Thoracic aorta (tissue), 2 donors: ENCODE measurements at places on chromosomes 4 and X. TPM values are rescaled to one million over a fixed set of nuclear protein-coding genes. Genes with fewer than 3 reads are reported as not detected.

GRCh38 chrX:75181721-75182120 lies 25.6 kb upstream of the ABCB7 start:
- no peaks in the 10 kb centered on the region for H3K4me1 ChIP-seq
- H3K27me3 ChIP-seq, result no peaks in the 10 kb centered on the region
- no peak for DNase-seq
- no peaks in the 10 kb centered on the region for H3K36me3 ChIP-seq
- H3K4me3 ChIP-seq, result no peak overlapping the region

DNA sequence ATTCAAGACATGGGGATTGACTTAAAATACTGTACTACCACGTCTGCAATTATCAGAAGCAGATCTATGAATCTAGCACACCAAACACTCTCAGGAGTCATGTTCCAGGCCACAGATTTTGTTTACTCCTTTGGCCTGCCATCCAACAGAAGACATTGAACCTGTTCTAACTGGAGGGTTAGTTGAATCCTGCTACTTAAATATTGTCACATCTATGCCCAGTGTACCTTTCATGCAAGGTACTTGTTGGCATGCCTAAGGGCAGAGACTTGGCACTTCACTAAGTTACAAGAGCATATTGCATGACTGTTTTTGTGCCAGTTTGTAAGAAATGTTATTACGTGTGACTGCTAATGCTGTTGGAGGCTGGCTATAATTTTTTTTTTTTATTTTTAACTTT lies 126.9 kb upstream of the BCOR start:
- DNase-seq, result no peak
- H3K27me3 ChIP-seq, result no peaks in the 10 kb centered on the region
- H3K36me3 ChIP-seq, result no peaks in the 10 kb centered on the region
- H3K4me3 ChIP-seq, result no peak overlapping the region
- no peaks in the 10 kb centered on the region for H3K4me1 ChIP-seq

GRCh38 chrX:105646592-105647372 lies 175.6 kb upstream of the NRK start:
- H3K27me3 ChIP-seq, result no peaks in the 10 kb centered on the region
- H3K4me1 ChIP-seq, result no peaks in the 10 kb centered on the region
- H3K27ac ChIP-seq, result no peak overlapping the region
- H3K4me3 ChIP-seq, result no peak overlapping the region
- H3K36me3 ChIP-seq, result no peaks in the 10 kb centered on the region
- DNase-seq, result no peak

DNA sequence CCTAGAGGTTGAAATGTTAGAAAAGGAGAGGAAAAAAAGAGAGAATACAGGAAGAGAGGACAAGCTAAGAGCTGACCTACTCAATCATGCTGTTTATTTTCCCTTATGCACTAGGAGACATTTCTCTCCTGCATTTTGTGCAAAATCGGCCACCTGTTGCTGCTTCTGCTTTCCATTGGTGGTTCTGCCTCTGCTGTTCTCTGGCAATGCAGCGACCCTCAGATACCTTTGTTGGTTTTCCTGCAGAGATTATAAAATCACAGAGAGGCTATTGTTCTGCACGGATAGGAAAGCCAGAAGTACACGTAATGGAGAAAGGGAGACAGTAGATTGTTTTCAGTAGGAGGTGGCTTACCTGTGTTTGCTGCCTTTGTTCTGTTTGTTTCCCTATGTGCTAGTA lies 108.9 kb downstream of the UNC5C start:
- H3K27ac ChIP-seq, result no peak overlapping the region
- no peaks in the 10 kb centered on the region for H3K27me3 ChIP-seq
- DNase-seq, result no peak
- H3K4me3 ChIP-seq, result no peak overlapping the region

DNA sequence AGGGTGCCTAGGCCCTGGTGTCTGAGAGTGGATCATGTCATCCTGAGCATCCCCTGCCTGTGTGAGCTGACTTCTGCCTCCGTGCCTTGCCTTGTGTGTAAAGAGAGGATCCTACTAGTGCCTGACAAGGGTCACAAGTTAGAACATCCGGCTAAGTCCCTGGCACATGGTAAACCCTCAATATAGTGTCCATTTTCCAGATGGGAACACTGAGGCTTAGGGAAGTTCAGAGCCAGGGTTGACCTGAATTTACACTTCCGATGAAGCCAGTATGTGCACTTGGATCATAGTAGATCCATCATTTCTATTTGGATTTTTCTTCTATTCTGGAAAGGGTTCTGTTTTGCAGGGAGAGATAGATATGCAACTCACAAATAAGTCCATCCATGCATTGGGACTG lies 12.5 kb upstream of the PSAPL1 start:
- no peak overlapping the region for H3K27ac ChIP-seq
- no peaks in the 10 kb centered on the region for H3K27me3 ChIP-seq
- no peaks in the 10 kb centered on the region for H3K4me1 ChIP-seq
- H3K36me3 ChIP-seq, result no peaks in the 10 kb centered on the region
- no peak for DNase-seq

DNA sequence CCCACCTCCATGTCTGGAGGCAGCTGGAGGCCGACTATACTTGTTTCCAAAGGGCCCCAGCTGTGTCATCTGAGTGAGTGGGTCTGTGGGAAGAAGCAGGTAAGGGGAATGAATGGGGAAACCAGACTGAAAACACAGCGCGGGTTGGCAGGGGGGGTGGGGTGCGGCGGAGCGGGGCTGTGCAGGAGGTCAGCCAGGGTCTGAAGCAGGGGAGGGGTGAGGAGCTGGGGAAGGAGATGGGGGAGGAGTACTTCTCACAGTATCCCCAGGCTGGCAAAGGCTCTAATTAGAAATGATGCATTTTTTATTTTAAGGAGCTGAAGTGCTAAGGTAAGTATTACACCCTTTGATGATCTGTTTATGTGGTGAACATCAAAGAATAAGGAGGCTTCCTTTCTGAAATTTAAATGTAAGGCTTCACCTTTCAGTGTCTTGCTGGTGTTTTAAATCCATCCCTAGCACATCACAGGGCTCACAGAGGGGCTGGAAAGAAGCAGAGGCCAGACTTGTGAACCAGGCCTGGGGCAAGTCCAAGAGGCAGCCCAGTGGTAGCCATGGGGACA lies 37.5 kb downstream of the SMIM20 start:
- H3K27me3 ChIP-seq, result no peaks in the 10 kb centered on the region
- H3K27ac ChIP-seq, result no peak overlapping the region
- H3K36me3 ChIP-seq, result no peaks in the 10 kb centered on the region

- no peaks in the 10 kb centered on the region for H3K27me3 ChIP-seq
- H3K36me3 ChIP-seq, result no peaks in the 10 kb centered on the region
- H3K27ac ChIP-seq, result no peak overlapping the region
- DNase-seq, result no peak
- H3K4me3 ChIP-seq, result no peak overlapping the region
These were observed 140.4 kb upstream of the GRID2 start for GRCh38 chr4:92163348-92163747.

DNA sequence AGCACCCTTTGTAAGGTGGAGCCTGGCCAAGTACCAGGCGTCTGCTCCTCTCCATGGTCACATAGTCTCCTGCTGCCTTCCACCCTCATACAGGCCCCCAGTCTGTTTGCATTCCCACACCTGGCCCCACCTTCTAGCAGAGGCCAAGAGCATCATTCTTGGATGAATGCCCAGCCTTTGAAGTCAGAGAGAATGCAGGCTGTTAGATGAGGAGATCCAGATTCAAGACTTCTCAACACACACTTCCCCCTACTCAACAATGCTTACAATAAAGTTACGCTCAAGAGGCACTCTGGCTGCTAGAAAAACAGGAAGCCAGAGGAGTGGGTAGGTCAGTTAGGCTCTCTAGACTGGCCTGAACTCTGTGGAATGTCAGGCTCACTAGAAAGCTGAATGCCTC lies 43.3 kb downstream of the SHROOM4 start:
- H3K4me3 ChIP-seq, result no peak overlapping the region
- H3K36me3 ChIP-seq, result no peaks in the 10 kb centered on the region
- DNase-seq, result no peak

- no peaks in the 10 kb centered on the region for H3K27me3 ChIP-seq
- peaks cover 8% of the 10 kb centered on the region for H3K4me1 ChIP-seq
- H3K36me3 ChIP-seq, result no peaks in the 10 kb centered on the region
- no peak overlapping the region for H3K4me3 ChIP-seq
These were observed 12.5 kb downstream of the MOB1B start for GRCh38 chr4:70914631-70915030.

DNA sequence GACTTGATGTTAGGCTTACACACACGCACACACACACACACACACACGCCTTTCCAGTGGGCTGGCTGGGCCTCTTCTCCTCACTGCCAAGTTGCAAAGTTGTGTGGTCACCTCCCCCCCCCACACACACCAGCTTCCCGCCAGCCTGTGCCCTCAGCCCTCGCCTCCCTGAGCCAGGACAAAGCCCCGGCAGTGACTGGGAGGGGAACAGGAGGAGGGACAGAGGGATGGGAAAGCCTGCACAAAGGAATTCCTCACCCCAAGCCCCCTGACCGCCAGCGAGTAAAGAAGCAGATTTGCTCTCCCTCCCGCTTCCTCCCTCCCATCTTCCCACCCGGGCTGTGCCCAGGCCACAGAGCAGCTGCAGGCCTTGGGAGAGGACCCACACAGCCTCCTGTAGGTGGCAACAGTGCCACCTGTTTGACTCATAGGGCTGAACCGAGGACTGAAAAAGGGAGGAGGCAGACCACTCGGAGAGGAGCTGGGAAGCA lies at the start of gene GDPD2:
Gene GDPD2, plus strand, starts transcription at position 464 of the 491 bp plus-strand sequence. CDS start 1,671 bp downstream, outside the sequence.
- no peak within 1 kb of the TSS for H3K27ac ChIP-seq
- no peak for DNase-seq
- H3K4me1 ChIP-seq, result no peaks in the 10 kb centered on the region
- no peaks in the 10 kb centered on the region for H3K36me3 ChIP-seq
- no peak within 1 kb of the TSS for H3K4me3 ChIP-seq
- no peaks in the 10 kb centered on the region for H3K27me3 ChIP-seq

DNA sequence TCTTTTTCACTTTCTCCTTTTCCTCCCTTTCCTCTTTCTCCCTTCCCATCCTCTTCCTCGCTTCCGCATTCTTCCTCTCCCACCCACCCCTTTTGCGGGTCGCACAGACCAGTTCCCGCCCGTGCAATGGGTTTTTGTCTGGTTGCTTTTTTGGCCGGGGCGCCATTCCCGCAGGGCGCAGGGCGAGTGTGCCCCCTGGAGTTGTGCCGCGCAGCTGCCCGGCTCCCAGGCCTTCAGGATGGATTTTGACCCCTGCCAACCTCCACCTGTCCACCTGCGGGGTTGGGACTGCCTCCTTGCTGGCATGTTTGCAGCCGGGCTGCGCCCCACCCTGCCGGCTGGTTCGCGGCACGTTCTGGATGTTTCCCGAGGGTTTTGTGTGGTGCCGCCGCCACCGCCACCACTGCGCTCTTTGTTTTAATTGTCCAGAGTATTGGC lies 578 bp upstream of the SEL1L3 start:
- no peak for DNase-seq
- H3K4me3 ChIP-seq, result peak overlapping the region; percentile 68
- peaks cover 7% of the 10 kb centered on the region for H3K4me1 ChIP-seq
- H3K27ac ChIP-seq, result no peak overlapping the region
- H3K27me3 ChIP-seq, result no peaks in the 10 kb centered on the region
- no peaks in the 10 kb centered on the region for H3K36me3 ChIP-seq

DNA sequence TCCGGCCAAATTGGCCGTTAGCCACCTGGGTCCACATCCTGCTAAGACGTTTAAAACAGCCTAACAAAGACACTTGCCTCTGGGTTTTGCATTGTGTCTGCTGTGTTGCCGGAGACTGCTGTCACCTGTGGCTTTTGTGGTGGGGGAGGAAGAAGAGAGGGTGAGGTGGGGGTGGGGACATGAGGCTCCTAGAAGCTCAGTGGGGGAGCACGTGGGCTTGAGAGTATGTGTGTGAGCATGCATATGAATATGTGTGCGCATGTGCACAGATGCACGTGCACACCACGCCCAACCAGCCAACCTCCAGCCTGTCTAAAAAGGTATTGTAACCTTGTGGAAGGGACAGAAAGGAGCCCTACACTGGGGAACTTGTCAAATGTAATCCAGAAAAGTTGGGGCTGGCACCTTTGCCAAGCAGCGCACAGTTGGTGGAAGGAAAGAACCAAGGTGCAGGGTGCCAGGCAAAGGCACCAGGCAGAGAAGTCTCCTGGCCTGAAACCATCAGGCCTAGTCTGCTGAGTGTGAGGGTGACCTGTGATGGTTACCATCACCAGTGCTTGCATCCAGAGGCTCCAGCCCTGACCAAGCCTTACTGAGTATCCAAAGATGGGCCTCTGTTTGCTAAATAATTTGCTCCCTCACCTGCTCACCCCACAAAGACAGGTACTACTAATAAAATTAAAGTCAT lies 10.1 kb upstream of the SASH3 start:
- no peaks in the 10 kb centered on the region for H3K36me3 ChIP-seq
- H3K27ac ChIP-seq, result no peak overlapping the region
- no peak overlapping the region for H3K4me3 ChIP-seq
- no peak for DNase-seq

DNA sequence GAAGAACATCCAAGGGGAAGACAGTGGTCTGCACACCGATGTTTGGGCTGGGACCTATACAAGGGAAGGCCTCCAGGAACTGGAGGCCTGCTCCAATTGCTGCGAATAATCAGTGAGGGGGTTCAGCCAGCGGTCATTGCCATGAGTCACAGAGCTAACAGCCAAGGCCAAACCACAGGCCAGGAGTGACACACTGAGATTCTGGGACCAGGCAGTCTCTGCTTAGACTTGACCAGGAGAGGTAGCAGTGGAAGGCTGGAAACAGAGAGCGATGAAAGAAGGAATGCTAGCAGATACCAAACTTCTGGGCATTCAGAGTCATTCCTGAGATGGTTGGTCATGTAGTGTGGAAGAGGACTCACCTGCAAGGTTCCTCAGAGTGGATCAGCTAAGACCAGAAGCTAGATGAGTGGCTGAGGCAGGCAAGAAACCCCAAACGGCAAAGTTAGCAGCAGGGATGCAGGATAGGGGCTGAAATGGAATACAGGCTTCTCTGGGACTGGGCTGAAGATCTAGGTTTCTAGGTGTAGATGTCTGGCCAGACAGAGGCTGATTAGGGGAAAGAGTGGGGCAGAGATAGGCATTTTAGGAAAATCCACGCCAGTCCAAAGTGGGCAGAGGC lies 54.7 kb downstream of the CNGA2 start:
- DNase-seq, result peak; percentile 31
- H3K4me3 ChIP-seq, result no peak overlapping the region
- H3K27me3 ChIP-seq, result no peaks in the 10 kb centered on the region
- no peaks in the 10 kb centered on the region for H3K36me3 ChIP-seq

- DNase-seq, result no peak
- H3K27ac ChIP-seq, result no peak overlapping the region
- H3K27me3 ChIP-seq, result no peaks in the 10 kb centered on the region
- no peak overlapping the region for H3K4me3 ChIP-seq
These were observed 67.7 kb upstream of the PJA1 start for GRCh38 chrX:69232945-69233344.

The BDH2 gene
- 63.0 TPM for total RNA-seq

The AKAP14 gene
- not detected for total RNA-seq

The KIF4A gene
- 1.7 TPM for total RNA-seq

The KDM5C gene
- total RNA-seq, result 57.4 TPM

The HS3ST1 gene
- total RNA-seq, result 1.1 TPM

The ARHGEF9 gene
- total RNA-seq, result 116 TPM

The CSN3 gene
- not detected for total RNA-seq

The TCEAL6 gene
- total RNA-seq, result not detected

The PABPC5 gene
- 1.8 TPM for total RNA-seq

The KLHL4 gene
- 0.95 TPM for total RNA-seq

The ZNF185 gene
- 8.1 TPM for total RNA-seq
